ENCODE measurements at places on chromosomes 2 and 18.

DNA sequence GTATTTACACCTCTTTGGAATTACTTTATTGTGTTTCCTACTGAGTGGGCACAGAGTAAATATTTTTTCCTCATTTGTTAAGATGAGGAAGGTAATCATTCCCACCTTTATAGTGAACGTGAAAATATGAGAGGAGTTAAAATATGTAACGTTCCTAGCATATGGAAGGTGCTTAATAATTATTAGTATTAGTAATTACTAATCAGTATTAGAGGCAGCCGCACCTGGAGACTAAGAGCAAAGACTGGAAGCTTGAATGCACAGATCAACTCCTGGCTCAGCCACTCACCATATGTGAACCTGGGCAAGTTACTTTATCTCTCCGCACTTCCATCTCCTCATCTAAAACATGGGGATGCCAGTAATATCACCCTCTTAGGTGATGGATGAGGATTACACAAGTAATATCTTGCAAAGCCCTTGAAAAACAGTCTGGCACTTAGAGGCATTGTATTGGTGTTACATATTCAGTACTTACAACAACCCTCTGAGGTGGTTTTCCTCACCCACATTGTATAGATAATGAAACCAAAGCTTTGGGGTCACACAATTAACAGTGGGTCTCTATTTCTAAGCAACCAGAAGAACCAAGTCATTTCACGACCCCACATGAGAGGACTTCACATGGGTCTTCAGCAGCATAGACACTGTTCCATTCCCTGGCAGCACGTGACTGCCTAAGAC, 100.3 kb upstream of the KCTD1 start:
- no peak for DNase-seq

DNA sequence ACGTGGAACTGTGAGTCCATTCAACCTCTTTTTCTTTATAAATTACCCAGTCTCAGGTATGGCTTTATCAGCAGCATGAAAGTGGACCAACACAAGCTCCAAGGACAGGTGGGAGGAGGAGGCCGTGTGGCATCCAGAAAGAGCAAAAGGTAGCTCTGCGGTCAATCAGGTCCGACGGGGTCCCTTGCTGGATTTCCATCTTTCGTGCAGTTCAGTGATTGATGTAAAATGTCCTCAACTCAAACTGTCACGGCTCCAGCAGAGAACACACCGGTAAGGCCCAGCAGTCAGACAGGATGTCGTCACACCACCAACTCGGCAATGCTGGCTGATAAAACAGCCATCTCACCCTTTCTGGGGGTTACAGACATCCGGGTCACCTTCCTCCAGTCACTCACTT, 123.3 kb downstream of the PXDN start:
- DNase-seq: no peak

DNA sequence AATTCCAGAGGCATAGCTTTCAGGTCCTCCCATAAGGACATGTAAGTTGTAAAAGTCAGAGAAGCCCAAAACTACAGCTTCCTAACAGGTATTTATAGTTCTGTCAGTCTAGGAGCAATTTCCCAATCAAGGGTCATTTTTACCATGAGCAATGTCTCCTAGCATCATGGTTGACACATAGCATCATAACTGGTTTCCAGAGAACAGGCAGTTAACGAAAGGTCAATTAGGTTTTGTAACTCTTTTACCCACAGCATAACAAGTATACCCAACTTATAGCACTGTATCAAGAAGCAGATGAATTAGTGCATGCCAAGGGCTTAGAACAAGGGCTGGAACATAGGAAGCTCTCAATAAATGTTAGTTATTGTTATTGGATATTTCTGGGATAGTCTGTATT, 110.1 kb downstream of the MREG start:
- DNase-seq: no peak

- no peak for DNase-seq
Observed at GRCh38 chr2:240478346-240479110, 43.1 kb downstream of the GPC1 start.

DNA sequence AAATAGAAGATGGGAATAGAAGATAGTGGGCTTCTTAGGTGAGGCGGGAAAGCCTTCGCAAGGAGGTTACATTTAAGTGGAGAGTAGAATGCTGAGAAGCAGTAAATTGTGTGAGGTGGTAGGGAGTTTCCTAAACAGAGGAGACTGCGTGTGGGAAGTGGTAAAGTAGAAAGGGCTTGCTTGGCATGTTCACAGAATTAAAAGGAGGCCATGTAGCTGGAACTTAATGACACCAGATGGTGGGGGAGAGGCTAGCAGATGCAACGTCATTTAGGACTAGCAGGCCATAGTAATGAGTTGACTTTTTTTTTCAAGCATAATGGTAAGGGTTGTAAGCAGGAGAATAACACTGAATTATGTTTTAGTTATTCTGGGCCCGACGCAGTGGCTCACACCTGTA, 13.0 kb upstream of the RTN4 start:
- DNase-seq: no peak

DNA sequence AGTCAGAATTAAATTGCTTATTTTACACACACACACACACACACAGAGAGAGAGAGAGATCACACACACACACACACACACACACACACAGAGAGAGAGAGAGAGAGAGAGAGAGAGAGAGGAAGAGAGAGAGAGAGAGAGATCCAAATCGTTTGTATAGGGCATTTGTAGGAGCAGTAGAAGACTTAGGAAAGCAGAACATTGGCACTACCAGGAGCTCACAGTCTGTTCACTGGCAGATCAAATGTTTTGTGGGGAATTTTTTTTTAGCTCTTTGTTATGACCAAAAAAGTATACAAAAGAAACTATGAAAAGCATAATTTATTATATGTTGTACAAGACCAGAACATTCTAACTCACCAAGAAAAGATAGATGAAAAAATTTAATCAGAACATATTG, 81.8 kb downstream of the MBD5 start:
- no peak for DNase-seq

DNA sequence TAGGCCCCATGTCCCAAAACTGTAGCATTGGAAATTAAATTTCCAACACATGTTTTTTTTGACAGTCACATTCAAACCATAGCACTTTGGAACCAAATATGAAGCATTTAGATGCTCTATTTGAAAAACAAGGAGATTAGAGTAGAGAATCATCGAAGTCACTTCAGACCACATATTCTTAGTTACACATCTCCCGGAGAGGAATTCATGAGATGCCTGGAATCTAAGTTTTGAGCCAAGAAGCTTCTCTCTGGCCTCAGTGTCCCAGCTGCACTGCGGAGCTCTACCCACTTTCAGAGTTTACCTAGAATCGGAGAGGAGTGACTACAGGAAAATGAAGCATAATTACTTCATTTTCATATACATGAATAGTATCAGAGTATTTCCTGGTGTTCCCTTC, 385.9 kb downstream of the TNS1 start:
- DNase-seq: no peak

GRCh38 chr2:54859997-54860701, 136.7 kb downstream of the EML6 start:
- DNase-seq: no peak

DNA sequence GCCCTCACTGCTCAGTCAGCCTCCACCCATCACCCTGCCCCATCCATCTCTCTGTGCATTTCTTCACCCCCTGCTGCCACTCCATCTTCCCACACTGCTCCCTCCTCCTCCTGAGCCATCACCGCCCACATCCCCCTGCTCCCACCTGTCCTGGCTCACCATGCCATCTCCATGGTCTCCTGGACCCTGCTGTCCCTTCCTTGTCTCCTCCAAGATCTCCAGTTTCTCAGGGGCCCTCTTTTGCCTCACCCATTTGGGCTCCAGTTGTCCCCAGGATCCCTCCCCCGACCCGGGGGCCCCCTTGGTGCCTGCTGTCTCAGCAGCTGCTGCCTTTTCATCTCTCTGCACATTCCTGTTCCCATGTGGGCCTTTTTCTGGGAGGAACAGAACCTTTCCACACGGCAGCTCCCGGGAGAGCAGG, 10.6 kb downstream of the SPEG start:
- DNase-seq: no peak

DNA sequence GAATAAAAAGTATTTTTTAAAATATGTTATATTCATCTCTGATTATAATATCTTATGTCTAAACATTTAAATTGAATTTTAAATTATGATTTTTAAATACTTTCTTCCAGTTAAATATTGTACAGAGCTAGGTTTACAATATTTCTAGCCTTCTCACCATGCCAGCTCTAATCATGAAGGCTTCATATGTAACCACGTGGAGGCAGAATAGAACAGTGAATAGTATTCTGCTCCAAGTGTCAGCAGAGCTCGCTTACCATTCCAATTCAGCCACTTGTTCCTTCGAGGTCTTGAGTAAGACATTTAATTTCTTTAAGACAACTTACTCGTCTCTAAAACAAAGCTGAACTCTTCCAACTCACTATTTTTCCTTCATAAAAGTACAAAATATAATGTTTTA, 871.8 kb downstream of the SUCLG1 start:
- peak; percentile 23 for DNase-seq

GRCh38 chr2:168639441-168639898, 163.0 kb upstream of the NOSTRIN start:
- DNase-seq: no peak

- DNase-seq: no peak
Observed at GRCh38 chr2:76175295-76175694, 464.6 kb upstream of the GCFC2 start.

GRCh38 chr2:170486730-170487129, 228.4 kb upstream of the SP5 start:
- no peak for DNase-seq

DNA sequence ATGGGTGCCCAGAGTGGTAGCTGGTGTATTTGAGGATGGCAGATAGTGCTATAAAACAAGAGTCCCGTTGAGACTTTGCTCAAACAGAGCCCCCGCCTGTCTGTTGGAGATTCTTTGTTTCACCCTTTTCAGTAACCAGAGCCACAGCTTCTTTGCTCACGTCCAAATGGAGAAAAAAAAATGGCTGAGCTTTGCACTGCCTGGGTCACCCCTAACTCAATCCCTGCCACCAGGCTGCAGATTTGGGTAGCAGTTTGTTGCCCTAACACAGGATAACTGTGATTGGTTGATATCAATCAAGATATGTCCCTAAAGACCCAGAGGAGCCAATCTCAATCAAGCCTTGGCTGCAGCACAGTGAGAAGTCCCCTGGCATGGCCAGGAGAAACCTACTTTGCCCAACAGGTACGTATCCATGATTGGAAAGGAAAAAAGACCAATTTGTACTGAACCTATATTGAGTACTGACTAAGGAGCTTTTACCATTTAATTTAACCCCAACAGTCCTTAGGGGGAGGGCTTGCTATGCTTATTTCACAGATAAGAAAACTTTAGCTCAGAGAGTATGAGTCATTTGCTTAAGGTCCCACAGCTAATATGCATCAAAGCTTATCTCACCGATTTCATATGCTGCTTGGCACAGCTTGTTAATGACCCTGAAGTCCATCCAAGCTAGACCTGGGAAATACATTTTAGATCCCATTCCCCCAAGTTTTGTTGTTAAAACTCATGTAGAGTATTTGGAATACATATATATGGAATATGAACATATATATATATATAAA, 72.0 kb upstream of the SH3BP4 start:
- DNase-seq: no peak

DNA sequence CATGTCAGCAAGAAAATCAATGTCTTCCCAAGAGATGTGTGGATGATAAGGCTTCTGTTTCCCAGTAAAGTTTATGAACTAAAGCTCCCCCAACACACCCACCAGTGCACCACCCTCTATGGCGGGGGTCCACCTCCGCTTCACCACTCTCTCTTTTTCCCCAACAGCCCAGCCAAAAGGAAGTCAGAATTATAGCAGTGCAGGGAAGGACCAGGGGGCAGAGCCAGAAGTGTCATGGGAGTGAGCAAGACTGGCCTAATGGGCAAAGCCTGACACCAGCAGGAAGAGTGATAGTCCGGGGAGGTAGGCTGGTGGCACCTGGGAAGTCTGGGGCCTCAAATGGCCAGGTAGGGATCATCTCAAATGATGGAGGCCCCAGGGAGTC, 167.7 kb downstream of the ZFP36L2 start:
- no peak for DNase-seq

GRCh38 chr2:76211991-76212985, 501.6 kb upstream of the GCFC2 start:
- no peak for DNase-seq

DNA sequence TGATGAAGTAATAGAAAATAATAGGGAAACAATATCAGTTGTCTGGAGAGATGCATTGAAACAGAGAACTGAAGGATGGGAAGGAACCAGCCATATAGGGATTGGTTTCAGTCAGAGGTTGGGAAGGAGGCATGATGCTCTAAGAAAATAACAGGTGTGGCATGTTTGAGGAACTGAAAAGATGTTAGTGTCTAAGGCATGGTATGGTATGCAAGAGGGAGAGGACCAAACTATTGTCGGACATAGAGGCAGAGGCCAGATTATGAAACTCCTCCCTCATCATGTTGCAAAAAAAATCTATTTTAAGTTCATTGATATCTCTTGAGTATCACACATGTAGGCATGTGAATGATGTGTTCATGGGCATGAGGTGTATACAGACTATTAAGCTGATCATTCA, 48.9 kb upstream of the EMILIN2 start:
- no peak for DNase-seq

- no peak for DNase-seq
Observed at GRCh38 chr2:118177884-118178283, 89.6 kb downstream of the INSIG2 start.

GRCh38 chr2:109395494-109396201, 218.1 kb downstream of the SEPTIN10 start:
- no peak for DNase-seq

GRCh38 chr2:26412091-26412673, 10.5 kb downstream of the DRC1 start:
- DNase-seq: no peak

DNA sequence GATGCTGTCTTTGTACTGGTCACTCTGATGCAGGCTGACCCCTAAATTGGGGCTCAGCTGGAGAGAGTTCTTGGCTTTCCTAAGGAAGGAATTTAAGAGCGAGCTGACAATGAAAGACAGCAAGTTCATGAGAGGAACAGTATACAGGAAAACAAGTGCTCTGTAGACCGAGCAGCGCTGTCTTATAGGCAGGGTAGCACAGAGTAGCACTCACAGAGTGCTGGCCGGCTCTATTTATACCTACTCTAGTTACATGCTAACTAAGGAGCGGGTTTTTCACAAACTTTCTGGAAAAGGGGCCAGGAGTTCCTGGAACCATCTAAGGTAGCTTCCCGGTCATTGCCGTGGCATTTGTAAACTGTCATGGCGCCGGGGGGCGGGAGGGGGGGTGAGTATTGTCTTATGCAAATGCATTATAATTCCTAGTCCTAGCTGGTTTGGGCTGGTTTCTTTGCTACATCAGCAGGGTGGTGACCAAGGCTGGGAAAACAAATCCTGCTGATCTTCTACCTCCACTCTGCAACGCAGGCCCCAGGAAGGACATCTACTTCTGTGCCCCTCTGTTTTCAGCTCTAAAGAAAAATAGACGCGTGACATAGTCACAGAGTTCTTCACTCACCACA, 31.6 kb upstream of the MAP3K20 start:
- no peak for DNase-seq

Measured in NCI-H1092 treated with DMSO at 0.1 percent for 48 hours (cell line).